ENCODE measurements at places on chromosomes 5 and 9. TPM values are rescaled to one million over a fixed set of nuclear protein-coding genes. Genes with fewer than 3 reads are reported as not detected.

SARDH gene
- 1.6 TPM for total RNA-seq

GNA14 gene
- total RNA-seq = 1.6 TPM

TPPP gene
- 13.5 TPM for total RNA-seq

TEX53 gene
- not detected for total RNA-seq

C5orf52 gene
- not detected for total RNA-seq

PIP5KL1 gene
- total RNA-seq = 6.1 TPM

C8G gene
- total RNA-seq = not detected

WNK2 gene
- total RNA-seq = 12.6 TPM

HK3 gene
- 0.41 TPM for total RNA-seq

MARCOL gene
- not detected for total RNA-seq

Measured in frontal cortex (tissue), 4 donors.